ENCODE measurements at places on chromosomes 3 and 15.

DNA sequence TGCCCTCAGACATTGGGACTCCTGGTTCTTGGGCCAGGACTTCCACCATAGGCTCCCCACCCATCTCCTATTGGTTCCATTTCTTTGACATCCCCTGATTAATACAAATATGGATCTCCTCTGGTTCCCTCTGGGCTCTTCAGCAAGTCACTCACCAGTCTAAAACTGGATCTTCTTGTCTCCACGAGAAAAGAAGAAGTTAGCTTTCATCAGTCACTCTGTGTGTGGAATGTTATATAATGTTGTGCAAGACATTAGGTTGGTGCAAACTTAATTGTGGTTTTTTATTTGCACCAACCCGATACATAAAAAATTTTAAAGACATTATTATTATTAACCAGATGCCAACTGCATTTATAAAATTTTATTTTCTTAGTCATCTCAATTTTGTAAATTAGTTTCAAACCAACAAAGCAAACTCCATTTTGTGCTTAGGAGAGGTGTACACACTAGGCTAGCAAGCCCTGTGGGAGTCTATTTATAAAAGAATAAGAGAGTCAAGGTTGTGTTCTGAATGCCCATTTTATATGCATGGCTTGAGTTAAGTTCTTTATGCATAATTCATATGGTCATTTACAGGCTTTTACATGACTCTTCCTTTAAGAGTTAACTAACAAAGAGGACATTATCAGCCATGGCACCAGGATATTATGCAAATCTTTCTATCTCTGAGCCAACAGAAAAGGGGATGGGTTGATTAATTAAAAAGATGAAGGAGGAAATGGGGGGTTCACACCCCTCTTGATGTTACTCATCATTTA, 35.1 kb upstream of the IL12A start:
- H3K4me1 ChIP-seq = no peaks in the 10 kb centered on the region
- H3K36me3 ChIP-seq = no peaks in the 10 kb centered on the region
- H3K4me3 ChIP-seq = no peak overlapping the region
- no peak for DNase-seq
- no peak overlapping the region for H3K27ac ChIP-seq

DNA sequence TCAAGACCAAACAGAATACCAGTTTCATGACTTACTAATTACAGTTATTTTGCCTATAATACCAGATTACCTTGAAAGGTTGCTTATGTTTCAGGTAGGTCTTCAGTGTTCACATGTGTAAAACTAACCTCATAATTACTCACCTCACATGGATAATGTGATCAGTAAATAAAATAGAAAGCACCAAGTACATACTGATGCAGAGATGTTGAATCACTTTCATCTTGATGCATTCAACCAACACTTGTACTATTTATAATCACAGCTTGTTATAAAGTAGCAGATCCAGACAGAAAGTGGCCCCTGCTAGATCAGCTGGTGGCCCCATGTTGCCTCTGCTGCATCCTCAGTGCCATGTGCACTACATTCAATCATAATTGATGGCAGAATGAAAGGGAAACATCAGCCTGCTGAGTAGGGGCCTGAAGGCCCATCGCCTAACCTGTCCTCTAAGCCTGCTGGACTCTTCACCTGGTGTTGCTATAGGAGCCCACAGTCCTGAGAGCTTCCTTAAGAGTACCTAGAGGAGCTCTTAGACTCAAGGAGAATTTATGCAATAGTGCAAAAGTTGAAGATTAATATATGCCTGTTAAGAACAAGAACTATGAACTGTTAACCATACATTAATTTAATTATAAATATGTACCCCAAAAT, 154.3 kb downstream of the PLCL2 start:
- DNase-seq = no peak
- H3K27me3 ChIP-seq = no peaks in the 10 kb centered on the region

- no peak overlapping the region for H3K4me3 ChIP-seq
- H3K27me3 ChIP-seq = no peaks in the 10 kb centered on the region
- H3K4me1 ChIP-seq = 0 out of 2 replicates have a peak, but pooled peaks cover 7% of the 10 kb centered on the region
- no peak for DNase-seq
- no peak overlapping the region for H3K27ac ChIP-seq
- no peaks in the 10 kb centered on the region for H3K36me3 ChIP-seq
Measured at GRCh38 chr3:52535411-52536111, 844 bp upstream of the UQCC5 start.

- no peak overlapping the region for H3K4me3 ChIP-seq
- DNase-seq = no peak
- peaks cover 70% of the 10 kb centered on the region for H3K36me3 ChIP-seq
- no peak overlapping the region for H3K27ac ChIP-seq
- H3K27me3 ChIP-seq = no peaks in the 10 kb centered on the region
Measured at GRCh38 chr3:48406443-48407431, 23.1 kb downstream of the PLXNB1 start.

DNA sequence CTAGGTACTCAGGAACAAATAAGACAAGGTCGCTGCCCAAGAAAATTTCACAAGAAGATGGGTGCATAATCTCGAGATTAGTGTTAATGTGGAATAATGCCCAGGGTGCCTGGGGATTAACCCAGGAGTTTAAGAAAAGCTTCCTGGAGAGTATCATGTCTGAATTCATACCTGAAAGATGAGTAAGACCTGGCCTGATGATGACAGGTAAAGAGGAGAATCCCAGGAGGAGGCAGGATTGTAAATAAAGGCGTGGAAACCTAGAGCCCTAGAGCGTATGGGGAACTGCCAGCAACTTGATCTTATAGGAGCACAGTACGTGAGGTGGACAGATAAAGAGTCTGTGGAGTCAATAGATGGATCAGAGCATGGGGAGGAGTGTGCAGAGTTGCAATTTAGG, 43.0 kb downstream of the ARRDC4 start:
- H3K27ac ChIP-seq = no peak overlapping the region
- H3K27me3 ChIP-seq = no peaks in the 10 kb centered on the region
- no peaks in the 10 kb centered on the region for H3K36me3 ChIP-seq
- H3K4me3 ChIP-seq = no peak overlapping the region

GRCh38 chr3:121627622-121628021, 33.1 kb downstream of the HCLS1 start:
- H3K27ac ChIP-seq = no peak overlapping the region
- H3K4me3 ChIP-seq = no peak overlapping the region
- no peak for DNase-seq
- no peaks in the 10 kb centered on the region for H3K4me1 ChIP-seq

DNA sequence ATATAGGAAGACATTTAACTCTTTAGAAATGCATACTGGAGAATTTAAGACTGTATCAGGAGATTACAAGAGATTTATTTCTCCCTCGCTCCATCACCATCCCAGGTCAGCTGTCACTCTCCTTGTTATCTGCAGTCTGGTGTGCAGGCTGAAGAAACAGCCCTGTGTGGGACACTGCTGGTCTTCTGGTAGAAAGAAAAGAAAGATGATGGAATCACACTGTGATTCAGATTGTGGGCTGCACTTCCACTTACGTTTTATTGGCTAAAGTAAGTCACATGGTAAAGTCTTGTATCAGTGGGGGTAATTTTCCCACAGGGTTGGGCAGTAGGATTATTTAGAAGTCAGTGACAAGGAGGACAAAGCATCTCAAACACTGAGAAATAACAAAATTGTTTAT, 18.1 kb upstream of the ATP1B3 start:
- H3K27me3 ChIP-seq = no peaks in the 10 kb centered on the region
- H3K27ac ChIP-seq = no peak overlapping the region
- H3K4me3 ChIP-seq = no peak overlapping the region
- no peaks in the 10 kb centered on the region for H3K4me1 ChIP-seq

DNA sequence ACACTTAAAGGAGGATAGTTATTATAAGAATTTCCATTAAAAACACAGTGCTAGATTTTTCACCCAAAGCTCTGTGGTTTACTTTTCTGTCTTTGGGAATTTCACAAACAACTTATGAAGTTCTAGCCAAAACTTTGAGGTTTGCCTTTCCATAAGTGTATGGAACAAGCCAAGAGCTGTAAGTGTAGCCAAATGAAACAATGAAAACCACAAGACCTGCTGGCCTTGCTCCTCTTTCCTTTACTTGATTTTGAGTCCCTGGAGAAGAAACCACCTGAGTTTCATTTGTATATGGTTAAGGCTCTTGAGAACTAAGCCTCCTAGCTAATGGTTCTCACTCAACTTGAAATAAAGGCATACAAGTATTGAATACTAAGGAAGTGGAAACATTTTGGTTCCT, 365.3 kb upstream of the EPHA3 start:
- no peaks in the 10 kb centered on the region for H3K27me3 ChIP-seq
- H3K4me1 ChIP-seq = no peaks in the 10 kb centered on the region
- no peak overlapping the region for H3K27ac ChIP-seq
- no peaks in the 10 kb centered on the region for H3K36me3 ChIP-seq
- H3K4me3 ChIP-seq = no peak overlapping the region

DNA sequence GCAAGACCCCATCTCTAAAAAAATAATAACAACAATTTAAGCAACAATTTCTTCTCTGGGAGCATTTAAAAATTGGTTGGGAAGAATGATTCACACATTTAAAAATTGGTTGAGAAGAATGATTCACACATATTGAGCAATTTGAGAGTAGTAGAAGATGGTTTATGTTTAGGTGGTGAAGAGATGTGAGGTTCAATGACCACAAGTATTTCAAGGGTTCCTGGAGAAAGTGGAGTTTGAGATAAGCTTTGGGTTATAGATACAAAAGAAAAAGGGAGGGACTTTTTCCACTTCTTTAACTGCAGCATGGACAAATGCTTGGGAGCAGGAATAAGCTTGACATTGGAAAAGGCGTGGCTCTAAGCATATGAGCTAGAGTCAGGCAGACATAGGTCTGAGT, 145.7 kb upstream of the NPHP3 start:
- no peak overlapping the region for H3K27ac ChIP-seq
- H3K27me3 ChIP-seq = no peaks in the 10 kb centered on the region
- H3K4me1 ChIP-seq = no peaks in the 10 kb centered on the region

GRCh38 chr15:98433346-98433745, 215.0 kb upstream of the IGF1R start:
- H3K4me3 ChIP-seq = no peak overlapping the region
- no peaks in the 10 kb centered on the region for H3K4me1 ChIP-seq
- no peaks in the 10 kb centered on the region for H3K36me3 ChIP-seq
- H3K27ac ChIP-seq = no peak overlapping the region
- DNase-seq = no peak

DNA sequence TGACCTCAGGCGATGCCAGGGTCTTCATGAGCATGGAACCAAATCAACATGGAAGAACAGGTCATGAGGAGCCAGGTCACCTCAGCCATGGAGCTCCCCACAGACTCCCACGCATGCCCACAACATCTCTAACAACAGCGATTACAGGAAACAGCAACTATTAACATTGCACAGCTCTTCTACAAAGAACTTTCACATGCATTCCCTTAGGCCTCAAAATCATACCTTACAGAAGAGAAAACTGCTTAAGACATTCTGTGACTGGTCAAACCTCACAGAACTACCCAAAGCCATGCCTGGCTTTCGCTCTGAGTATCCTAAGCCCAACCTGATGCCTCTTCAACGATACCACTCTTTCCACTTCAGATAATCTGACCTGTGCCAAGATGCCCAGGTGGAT, 117.8 kb downstream of the OXNAD1 start:
- no peak overlapping the region for H3K4me3 ChIP-seq
- no peaks in the 10 kb centered on the region for H3K36me3 ChIP-seq
- H3K27ac ChIP-seq = no peak overlapping the region
- no peaks in the 10 kb centered on the region for H3K27me3 ChIP-seq
- no peak for DNase-seq

GRCh38 chr15:94127006-94127405, 104.4 kb upstream of the MCTP2 start:
- no peak overlapping the region for H3K27ac ChIP-seq
- no peak for DNase-seq
- no peaks in the 10 kb centered on the region for H3K27me3 ChIP-seq
- H3K36me3 ChIP-seq = no peaks in the 10 kb centered on the region

DNA sequence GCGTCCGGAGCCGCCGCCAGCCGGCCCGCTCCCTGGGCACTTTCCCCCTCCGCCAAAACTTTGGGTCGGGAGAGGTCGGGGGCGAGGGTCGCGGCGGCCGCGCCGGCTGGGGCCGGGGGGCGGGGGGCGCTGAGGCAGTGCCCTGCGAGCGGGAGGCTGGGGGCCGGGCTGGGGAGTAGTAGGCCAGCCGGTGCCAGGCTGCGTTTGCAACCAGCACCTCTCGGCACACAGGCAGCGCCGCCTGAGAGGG, 452 bp downstream of the BBX start:
- no peaks in the 10 kb centered on the region for H3K4me1 ChIP-seq
- H3K27me3 ChIP-seq = no peaks in the 10 kb centered on the region
- no peak for DNase-seq
- H3K27ac ChIP-seq = no peak overlapping the region
- H3K36me3 ChIP-seq = no peaks in the 10 kb centered on the region

- no peaks in the 10 kb centered on the region for H3K4me1 ChIP-seq
- DNase-seq = no peak
- H3K27me3 ChIP-seq = no peaks in the 10 kb centered on the region
- no peaks in the 10 kb centered on the region for H3K36me3 ChIP-seq
Measured at GRCh38 chr15:51558411-51558810, 64.2 kb downstream of the DMXL2 start.

DNA sequence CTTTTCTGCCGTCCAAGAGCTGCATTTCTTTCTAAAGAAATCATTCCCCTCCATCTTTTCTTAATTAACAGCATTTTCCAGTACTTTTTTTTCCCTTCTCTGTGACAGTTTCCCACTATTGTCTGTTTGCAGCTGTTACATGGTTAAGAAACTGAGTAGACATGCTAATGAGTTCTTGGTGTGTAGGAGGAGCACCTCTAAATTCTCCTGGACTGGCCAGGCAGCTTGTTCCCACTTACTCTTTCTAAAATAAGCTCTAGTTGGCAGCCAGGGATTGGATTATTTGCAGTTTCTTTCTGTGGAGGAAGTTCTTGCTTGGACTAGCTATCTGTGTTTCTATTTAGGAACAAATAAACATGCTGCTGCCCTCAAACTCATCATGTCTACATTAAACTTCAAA, 235.1 kb upstream of the GAP43 start:
- 0 out of 2 replicates have a peak, but pooled peaks cover 1% of the 10 kb centered on the region for H3K4me1 ChIP-seq
- DNase-seq = no peak
- H3K27ac ChIP-seq = no peak overlapping the region
- H3K27me3 ChIP-seq = no peaks in the 10 kb centered on the region

DNA sequence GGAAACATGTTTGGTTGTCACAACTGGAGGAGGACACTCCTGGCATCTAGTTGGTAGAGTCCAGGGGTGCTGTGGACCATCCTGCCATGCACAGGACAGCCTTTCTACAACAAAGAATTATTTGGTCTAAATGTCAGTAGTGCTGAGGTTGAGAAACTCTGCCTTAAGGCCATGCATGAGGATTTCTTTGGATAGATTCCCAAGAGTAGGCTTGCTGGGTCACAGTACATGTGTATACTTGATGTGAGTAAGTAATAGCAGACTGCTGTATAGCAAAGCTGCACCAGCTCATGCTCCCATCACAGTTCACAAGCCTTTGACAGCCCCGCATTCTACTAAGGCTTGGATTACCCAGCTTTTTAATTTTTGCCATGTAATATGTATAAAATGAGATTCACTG, 151.3 kb downstream of the MFSD1 start:
- no peak overlapping the region for H3K27ac ChIP-seq
- no peaks in the 10 kb centered on the region for H3K27me3 ChIP-seq
- no peak for DNase-seq
- H3K4me1 ChIP-seq = 0 out of 2 replicates have a peak, but pooled peaks cover 1% of the 10 kb centered on the region
- H3K4me3 ChIP-seq = no peak overlapping the region

GRCh38 chr3:45943207-45943846, at the start of gene CXCR6:
TSS of gene CXCR6 (plus strand) at chr3:45943464. CDS start at chr3:45946482, 3,018 bp downstream.
- DNase-seq = no peak
- no peak within 1 kb of the TSS for H3K27ac ChIP-seq
- H3K4me1 ChIP-seq = no peaks in the 10 kb centered on the region
- H3K27me3 ChIP-seq = no peaks in the 10 kb centered on the region

GRCh38 chr3:47932421-47932820, 83.8 kb downstream of the MAP4 start:
- H3K27me3 ChIP-seq = no peaks in the 10 kb centered on the region
- DNase-seq = no peak
- no peaks in the 10 kb centered on the region for H3K36me3 ChIP-seq
- no peak overlapping the region for H3K27ac ChIP-seq
- no peaks in the 10 kb centered on the region for H3K4me1 ChIP-seq

Measured in iPS DF 6.9 (cell line).